ENCODE measurements at places on chromosomes 3 and 15. TPM values are rescaled to one million over a fixed set of nuclear protein-coding genes. Genes with fewer than 3 reads are reported as not detected.

- DNase-seq, result no peak
Measured at GRCh38 chr3:196695849-196696226, 16.2 kb downstream of the CEP19 start.

DNA sequence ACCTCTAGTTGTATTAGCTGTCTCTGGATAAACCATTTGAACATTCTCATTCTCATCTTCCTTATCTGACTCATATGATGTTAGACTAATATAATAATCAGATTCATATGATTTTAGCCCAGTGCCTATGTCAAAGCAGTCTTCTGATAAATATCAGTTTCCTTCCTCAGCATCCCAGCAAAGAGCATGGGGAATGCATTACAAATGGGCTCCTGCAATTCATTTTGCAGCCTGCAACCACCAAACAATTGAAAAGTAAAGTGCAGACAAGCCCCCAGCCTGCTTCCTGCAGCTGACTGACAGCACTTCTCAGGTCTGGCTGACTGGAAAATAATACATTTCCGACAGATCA, 78.2 kb upstream of the STAC start:
- no peak for DNase-seq

GRCh38 chr3:178350763-178351162, 185.5 kb upstream of the KCNMB2 start:
- DNase-seq, result no peak

Gene C3orf20
- total RNA-seq, result 2.9 TPM

Gene STIMATE
- 22.0 TPM for total RNA-seq

Gene MOBP
- 122 TPM for total RNA-seq

Gene CAND2
- total RNA-seq, result 33.4 TPM

- DNase-seq, result no peak
Measured at GRCh38 chr15:55770261-55770660, 27.3 kb upstream of the PRTG start.

DNA sequence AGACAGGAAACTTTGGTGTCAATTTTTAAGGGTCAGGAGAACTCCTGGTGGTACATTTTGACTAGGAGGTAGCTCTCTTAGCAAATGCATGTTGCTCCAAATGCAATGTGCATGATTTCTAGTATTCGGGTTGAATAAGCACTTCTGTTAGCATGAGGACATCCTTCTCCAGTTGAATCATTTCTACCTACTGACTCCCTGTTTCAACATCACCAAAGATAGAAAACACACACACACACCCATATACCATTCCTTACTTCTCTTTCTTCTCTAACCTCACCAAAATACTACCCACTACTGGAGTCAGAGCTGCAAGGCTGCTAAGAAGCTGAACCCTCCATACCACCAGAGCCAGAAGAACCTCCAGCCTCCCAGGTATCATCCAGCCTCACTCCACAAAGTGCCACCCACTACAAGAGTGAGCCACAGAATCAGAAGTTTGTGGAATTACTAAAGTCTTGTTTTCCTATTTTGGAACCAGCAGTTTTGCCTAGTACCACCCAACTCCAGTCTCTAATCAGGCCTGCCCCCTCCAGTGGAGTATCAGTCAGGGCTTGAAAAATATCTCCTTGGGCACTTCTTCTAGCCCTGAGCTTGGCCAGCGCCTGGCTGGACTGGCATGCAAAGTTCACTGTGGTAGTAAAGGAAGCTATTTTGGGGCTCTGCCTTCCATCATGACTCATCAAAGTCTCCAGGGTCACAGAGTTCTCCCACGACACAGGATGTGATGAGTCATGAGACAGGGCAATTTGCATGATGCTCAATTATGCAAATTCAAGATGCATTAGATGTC, 110.3 kb downstream of the CYP19A1 start:
- DNase-seq, result no peak

- no peak for DNase-seq
Measured at GRCh38 chr3:182618085-182618732, 175.1 kb upstream of the ATP11B start.

DNA sequence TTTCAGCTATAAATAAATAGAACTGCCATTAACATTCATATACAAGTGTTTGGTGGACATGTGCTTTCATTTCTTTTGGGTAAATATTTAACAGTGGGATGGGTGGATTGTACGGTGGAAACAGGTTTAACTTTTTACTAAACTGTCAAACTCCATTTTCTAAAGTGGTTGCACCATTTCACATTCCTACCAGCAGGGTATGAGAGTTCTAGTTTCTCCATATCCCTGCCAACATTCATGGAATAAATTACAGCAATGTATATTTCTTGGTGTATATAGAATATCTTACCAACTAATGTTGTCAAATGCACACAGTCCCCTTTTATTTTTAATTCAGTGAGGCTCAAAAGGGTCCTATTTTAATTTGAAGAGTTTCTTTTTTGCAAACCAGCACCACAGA, 71.3 kb upstream of the CTXND1 start:
- no peak for DNase-seq

DNA sequence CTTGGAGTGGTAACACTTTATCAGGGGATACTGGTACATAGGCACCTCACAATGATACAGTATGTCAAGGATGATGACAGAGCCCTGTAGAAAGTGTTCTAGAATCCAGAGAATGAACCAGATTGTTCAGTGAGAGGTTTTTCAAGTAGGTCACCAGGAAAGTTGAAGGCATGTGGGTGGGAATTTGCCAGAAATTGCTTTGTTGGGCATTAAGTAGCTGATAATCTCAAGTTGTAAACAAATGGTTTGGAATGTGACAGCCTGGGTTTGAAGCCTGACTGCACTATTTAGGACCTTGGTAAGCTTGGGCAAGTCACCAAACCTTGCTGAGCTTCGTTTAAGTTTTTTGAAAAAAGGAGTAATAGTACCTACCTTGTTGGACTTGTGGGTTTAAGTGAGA, 12.5 kb downstream of the SLC35G2 start:
- no peak for DNase-seq

- no peak for DNase-seq
Measured at GRCh38 chr3:122316368-122316767, 8.7 kb upstream of the CSTA start.

DNA sequence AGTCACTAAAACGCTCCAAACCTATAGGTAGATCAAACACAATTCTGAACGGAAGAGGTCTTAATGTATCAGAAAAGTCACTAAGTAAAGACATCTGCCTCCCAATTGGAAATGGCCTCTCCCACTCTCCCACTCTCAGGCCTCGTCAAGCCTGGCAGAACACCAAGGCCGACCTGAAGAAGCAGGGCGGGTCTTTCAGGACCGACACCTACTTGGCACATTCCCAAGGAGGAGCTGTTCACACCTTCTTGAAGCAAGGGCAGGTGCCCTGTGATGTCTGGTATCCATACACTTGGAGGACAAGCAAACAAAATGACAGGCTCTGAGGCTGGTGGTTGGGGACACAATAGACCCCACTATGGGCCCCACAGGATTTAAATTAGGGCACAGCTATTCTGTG, 30.0 kb downstream of the XXYLT1 start:
- DNase-seq, result no peak

DNA sequence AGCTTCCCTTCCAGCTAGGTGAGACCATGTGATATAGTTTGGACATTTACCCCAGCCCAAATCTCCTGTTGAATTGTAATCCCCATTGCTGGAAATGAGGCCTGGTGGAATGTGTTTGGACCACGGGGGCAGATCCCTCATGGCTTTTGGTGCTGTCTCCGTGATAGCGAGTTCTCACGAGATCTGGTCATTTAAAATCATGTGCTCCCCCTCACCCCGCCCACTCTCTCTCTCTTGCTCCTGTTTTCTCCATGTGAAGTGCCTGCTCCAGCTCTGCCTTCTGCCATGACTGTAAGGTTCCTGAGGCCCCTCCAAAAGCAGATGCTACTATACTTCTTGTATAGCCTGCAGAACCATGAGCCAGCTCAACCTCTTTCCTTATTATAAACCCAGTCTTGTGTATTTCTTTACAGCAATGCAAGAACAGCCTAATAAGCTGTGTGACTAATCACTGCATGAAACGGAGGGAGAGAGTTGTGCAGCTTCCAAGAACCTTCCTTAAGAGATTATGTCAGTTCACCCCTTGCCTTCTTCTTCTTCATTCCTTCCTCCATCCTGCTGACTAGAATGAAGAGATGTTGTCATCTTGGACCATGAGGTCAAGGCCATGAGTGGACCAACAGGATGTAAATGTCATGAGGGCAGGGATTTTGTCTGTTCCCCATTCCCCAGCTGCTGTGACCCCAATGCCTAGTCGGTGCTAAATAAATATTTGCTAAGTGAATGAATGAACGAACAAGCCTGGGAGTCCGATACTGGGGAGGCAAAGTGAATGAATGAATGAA, 91.0 kb downstream of the CPN2 start:
- no peak for DNase-seq

GRCh38 chr3:128942161-128942952, 51.5 kb downstream of the CFAP92 start:
- DNase-seq, result no peak

GRCh38 chr3:71129611-71130431, 453.7 kb downstream of the FOXP1 start:
- no peak for DNase-seq

DNA sequence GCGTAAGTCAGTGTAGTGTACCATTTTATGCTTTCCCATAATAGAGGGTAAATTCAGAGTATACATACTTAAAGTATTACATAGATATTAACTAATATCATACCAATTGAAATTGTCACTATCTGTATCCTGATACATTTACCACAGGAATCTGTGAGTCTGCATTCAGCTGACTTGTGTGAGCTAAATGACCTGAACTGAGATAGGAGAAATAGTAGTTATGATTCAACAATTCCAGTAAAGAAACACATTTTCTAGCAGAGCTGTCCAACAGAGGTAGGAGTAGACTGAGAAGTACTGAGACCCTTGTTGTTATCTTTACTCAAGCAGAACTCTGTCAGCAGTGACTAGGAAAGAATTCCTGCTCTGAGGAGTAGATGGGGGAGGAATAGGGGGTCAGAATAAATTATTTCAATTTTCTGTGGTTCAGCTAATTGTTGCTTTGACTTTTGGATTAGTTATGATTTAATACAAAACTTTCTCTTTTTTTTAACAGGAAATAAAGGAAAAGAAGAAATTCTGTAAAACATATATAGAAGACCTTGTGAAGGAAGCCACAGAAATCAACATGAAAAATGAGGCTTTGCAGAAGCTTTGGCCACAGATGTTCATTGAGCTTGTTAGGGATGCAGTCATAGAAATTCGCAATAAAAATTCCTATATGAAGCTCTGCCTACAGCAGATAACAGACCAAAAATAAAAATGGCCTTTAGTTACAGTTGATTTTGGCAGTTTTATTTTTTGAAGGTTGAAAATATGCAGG, 66.2 kb upstream of the THSD4 start:
- no peak for DNase-seq

DNA sequence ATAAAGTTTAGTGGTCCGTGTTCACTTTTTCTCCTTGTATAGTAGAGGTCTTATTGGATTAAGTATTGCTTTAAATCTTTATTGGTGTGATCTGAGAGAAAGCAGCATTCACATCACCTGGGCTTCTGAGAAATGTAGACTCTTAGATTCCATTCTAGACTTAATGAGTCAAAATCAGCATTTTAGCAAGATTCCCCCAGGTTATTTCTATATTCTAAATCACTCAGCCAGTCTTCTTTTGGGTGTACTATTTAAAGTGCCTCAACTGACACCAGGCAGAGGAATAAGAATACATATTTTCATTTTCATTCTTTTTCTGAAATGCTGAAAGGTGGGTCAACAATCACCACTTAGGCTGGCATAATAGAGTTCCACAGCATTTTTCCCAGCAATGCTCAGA, 481.7 kb downstream of the TUSC7 start:
- no peak for DNase-seq

GRCh38 chr3:180594631-180595558, 7.1 kb upstream of the TTC14 start:
- no peak for DNase-seq

GRCh38 chr3:48222616-48223513, at the start of gene CAMP:
CAMP (plus strand) TSS chr3:48223495; CDS start chr3:48223512, 17 bp downstream.
- no peak for DNase-seq

Gene TXNRD3
- total RNA-seq, result 8.4 TPM

Gene HRG
- total RNA-seq, result not detected

Gene ZFAND6
- 48.6 TPM for total RNA-seq

DNA sequence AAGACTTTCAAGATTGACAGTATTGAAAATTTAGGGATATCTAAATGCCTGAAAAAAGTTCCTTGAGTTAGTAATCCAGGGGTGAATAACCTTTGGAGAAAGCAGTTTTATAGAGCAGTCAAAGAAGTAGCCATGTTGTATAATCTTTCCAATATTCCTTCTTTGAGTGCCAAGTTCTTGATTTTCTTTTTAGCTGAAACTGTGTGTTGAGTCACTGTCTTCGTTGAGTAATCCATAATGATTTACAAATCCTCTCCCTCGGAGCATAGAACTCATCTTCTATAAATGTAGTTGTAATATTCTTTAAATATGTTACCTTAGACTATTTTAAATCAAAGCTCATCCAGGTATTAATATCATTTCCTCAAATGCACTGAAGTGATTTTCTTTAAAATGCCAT, 135.2 kb downstream of the BBX start:
- DNase-seq, result no peak

GRCh38 chr15:38921471-38921870, 356.9 kb upstream of the RASGRP1 start:
- no peak for DNase-seq

GRCh38 chr15:67931861-67932260, 92.0 kb upstream of the RNU6-1 start:
- DNase-seq, result no peak
